ENCODE measurements at places on chromosomes 7 and 10.

- DNase-seq, result no peak
Observed at GRCh38 chr10:123323884-123324283, 169.7 kb downstream of the BUB3 start.

- DNase-seq, result no peak
Observed at GRCh38 chr7:77823787-77824186, 25.2 kb downstream of the PHTF2 start.

- no peak for DNase-seq
Observed at GRCh38 chr10:114380060-114380459, 24.2 kb downstream of the AFAP1L2 start.

- DNase-seq, result peak; percentile 36
Observed at GRCh38 chr7:128954830-128955802, 17.4 kb downstream of the IRF5 start.

DNA sequence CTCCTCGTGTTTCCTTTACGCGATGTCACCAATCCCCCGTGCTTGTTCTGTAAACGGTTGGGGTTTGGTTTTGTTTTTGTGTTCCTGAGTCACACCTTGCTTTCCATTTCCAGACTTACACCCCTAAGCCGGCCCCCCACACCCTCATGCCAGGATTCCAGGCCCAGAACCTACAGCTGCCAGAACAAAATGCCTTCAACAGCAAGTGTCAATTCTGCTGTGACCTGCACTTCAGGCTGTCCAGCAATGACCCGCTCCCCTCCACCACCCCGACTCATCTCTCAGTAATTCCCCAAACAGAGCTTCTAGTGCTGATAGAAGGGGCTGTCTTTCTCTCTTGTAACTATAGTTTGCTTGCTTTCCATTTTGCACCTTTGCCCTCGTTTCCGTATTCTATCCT lies 722.1 kb upstream of the CELF2 start:
- no peak for DNase-seq

- DNase-seq, result no peak
Observed at GRCh38 chr10:112338957-112339356, 35.0 kb upstream of the ACSL5 start.

GRCh38 chr10:108685863-108686531 lies 1237.3 kb downstream of the XPNPEP1 start:
- DNase-seq, result no peak

GRCh38 chr7:50393547-50394252 lies 56.5 kb downstream of the FIGNL1 start:
- no peak for DNase-seq

DNA sequence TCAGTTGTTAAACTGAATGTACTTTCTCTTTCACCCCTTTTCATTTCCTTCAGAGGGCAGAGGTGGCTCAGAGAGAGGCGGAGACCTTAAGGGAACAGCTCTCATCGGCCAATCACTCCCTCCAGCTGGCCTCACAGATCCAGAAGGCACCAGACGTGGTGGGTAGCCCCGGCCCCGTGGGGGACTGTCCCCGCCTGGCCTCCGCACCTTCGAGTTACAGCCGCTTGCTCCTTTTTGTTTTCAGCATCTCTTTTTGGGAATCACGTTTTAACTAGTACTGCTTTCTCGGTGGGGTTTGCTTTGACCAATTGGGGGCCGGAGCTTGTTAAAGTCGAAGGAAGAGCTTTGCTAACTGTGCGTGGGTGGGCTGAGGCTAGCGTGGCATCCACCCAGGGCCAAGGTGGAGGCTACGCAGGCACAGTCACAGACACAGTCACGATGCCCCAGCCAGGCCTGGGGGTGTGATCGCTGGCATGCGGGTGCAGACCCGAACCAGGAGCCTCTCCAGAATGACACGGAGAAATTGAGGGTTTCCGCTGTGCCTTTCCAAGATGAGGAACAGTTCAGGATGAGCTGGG lies 116.2 kb upstream of the SH2B2 start:
- no peak for DNase-seq

- no peak for DNase-seq
Observed at GRCh38 chr10:94357193-94357592, 5.5 kb downstream of the NOC3L start.

DNA sequence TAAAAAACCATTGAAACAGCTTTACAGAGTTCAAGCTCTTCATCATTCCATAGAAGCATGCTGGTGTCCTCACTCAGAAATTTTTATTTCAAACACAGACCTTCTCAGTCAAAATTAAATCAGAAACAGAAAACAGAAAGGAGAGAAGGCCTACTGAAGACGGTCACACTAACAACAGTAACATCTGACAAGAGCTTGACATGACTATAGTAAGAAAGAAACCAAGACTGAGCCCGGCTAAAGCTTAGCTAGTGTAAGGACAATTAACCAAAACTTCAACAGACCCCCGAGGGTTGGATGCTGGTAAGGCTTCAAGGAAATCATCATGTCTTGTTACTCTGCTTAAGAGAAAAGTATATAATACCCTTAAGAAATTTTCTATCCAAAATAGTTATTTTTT lies 38.6 kb downstream of the MTPN start:
- DNase-seq, result no peak

GRCh38 chr7:25196132-25196896 lies 32.0 kb downstream of the NPVF start:
- no peak for DNase-seq

DNA sequence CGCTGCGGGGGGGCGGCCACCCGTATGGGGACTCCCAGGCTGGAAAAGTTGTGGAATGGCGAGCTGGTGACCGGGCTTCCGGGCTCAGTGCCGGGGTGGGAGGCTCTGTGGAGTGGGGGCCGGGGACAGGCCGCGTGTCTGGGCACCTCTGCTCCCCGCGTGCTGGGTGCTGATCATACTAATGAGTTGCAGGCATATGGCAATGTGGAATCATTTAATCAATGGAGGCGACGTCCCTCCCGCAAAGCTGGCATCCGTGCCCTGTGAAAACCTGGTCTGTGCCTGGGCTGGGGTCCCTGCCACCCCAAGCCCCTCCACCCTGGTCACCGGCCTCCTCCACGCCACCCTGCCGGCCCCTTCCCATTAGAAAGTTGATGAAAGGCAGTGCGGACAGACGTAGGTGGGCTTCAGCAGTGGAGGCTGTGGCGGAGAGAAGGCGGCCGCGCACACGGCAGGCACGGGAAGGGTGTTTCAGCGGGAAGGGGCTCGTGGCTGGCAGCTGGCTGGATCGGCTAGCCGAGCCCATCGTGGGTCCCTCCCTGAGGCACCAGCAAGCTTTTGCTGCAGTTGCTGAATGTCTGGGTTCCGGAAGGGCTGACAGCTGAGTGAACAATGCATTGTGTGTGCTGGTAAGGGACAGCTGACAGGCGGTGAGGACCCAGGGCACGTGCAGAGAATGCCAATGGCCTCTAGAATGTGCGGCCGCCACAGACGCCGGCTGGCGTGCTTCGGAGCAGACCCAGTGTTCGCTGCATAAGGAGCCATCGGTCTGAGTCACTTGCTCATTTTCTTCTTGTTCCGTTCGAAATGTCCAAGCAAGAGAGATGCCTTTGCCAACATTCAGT lies 1.5 kb downstream of the ADGRA1 start:
- DNase-seq, result no peak

DNA sequence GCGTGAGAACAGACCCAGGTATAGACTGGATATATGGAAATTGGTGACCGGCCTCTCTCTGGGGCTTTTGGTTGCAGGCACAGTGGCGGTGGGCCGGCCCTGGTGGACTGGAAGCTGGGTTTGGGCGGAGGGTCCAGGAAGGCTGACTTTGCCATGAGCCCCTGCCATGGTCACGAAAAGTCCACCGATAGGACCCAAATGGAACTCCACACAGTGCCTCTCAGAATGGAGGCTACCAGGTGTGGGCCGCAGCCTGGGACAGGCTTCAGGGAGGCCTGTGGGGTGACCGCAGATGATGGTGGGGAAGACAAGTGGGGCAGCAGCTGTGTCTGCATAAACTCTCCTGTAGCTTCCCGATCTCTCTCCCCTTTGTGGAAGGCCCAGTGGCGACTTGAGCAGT lies 123.2 kb downstream of the DNAJB6 start:
- DNase-seq, result no peak

GRCh38 chr7:5557920-5558401 lies 134.3 kb upstream of the TNRC18 start:
- DNase-seq, result no peak

DNA sequence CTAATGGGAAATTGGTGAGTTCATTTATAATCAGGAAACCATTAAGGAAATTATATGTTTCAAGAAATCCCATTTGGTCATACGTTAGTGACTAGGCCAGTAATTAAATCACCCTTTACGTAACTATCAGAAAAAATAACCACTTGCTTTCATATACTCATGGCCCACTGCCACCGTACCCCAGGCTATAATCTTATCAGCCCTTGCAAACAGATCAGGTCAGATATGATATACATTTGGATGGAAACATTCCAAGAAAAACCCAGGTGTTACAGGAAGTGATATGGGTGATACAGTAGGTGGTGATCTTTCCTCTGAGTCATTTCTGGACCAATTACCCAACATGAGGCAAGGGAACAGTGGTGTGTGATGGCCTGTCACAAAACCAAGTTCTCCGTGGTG lies 481.0 kb upstream of the SEMA3A start:
- no peak for DNase-seq

DNA sequence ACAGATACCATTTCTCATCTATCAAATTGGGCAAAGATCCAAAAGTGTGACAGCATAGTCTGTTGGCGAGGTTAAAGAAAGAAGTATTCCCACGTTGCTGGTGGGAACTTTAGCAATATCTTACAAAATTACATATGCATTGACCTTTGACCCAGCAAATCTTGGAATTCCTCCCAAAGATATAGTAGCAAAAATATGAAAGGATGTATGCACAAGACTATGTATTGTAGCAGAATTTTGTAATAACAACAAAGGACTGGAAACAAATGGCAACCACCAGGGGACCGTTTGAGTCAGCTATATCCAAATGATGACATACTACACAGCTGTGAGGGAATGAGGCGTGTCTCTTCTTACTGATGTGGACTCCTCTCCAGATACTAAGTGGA lies 50.2 kb downstream of the KCNH2 start:
- DNase-seq, result no peak

- DNase-seq, result no peak
Observed at GRCh38 chr7:90660100-90660499, 64.0 kb downstream of the CDK14 start.

DNA sequence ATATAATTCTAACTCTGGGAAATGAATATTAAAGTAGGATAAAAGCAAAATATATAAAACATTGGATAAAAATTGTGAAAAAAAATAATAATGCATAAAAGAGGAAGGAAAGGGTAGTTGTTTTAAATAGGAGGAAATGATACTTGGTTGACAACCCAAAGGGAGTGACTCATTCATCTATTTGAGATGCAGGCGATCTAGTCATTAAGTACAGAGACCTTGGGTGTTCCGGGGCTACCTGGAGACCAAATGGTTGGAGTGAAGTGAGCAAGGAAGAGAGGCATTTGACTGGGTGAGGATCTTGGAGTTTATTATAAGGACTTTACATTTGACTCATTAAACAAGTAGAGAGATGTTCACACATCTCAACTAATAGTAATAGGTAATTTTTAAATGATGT lies 111.0 kb downstream of the LRRTM3 start:
- no peak for DNase-seq

GRCh38 chr10:34655286-34656170 lies 159.6 kb downstream of the PARD3 start:
- peak; percentile 33 for DNase-seq

GRCh38 chr7:112161253-112162141 lies 44.7 kb downstream of the DOCK4 start:
- no peak for DNase-seq

DNA sequence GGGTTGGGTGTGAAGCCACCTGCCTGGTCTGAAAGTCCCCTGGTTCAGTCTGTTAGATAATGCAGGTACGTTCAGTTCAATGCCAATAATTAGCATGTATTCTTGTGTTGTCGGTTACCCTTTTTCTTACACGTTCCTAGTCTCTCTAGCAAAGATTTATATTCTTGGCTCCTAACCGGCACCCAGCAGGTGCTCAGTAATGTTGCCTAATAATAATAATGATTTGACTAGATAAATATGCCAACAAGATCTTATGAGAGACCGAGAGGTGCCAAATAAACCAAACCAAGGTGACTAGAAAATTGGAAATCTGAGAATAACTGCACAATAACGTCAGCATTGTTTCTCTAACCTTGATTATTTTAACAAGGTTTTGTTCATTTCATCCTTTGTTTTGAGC lies 1.1 kb upstream of the SMIM30 start:
- DNase-seq, result no peak

GRCh38 chr7:85215098-85215497 lies 28.2 kb upstream of the SEMA3D start:
- DNase-seq, result no peak

DNA sequence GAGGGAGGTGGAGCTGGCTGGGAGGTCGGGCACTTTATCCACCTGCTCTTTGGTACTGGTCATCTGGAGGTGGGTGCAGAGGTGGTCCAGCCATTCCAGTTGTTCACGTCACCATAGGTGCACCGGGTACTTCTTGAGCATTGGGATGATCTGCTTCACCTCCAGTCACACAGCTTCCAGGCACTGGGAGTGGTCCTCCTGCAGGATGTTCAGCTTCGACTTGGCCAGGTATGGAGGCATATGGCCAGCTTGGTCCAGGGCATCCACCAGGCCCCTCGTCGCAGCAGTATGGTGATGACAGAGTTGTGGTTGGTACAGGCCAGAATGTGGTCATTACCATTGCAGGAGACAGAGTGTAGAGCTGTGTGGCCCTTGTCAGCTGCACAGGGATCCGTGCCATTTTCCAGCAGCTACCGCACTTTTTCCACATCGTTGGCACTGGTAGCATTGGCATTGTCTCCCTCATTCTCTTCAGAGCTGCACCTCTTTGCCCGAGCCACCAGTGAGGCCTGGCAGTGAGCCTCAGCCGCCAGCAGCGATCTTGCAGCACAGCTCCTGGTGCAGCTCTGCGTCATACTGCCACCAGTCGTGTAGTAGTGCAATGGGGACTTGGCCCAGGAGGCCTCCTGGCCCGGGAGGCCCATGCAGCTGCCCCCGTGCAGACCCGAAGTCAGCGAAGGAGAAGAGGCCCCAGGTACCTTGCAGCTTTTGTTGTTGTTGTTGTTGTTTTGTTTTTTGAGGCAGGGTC lies 150.9 kb downstream of the ZNF22 start:
- no peak for DNase-seq

DNA sequence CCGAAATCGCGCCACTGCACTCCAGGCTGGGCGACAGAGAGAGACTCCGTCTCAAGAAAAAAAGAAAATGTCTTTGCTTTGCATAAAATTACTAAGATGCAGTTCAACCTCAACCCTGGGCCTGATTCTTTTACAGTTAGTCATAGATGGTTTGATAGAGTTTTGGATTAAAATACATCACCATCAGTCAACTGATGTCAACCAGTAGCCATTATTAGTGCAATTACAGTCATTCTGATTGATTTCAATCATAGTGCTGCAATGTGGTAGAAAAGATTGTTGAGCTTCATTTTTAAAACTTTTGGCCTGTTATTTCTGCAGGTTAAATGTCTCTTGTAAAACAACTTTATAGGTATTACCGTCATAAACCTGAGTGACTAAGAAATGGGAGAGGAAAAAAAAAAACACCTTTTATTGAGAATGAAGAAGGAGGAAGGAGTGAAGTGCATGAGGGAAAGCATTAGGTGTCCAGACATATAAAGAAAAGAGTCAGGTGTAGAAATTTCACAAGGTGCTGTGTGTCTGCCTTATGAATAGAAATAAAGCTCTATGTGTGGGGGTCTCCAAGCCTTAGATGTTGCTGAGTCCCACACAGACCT lies 150.6 kb downstream of the TRIL start:
- no peak for DNase-seq
